SW480 (cell line): ENCODE measurements at places on chromosomes 7 and 10.

DNA sequence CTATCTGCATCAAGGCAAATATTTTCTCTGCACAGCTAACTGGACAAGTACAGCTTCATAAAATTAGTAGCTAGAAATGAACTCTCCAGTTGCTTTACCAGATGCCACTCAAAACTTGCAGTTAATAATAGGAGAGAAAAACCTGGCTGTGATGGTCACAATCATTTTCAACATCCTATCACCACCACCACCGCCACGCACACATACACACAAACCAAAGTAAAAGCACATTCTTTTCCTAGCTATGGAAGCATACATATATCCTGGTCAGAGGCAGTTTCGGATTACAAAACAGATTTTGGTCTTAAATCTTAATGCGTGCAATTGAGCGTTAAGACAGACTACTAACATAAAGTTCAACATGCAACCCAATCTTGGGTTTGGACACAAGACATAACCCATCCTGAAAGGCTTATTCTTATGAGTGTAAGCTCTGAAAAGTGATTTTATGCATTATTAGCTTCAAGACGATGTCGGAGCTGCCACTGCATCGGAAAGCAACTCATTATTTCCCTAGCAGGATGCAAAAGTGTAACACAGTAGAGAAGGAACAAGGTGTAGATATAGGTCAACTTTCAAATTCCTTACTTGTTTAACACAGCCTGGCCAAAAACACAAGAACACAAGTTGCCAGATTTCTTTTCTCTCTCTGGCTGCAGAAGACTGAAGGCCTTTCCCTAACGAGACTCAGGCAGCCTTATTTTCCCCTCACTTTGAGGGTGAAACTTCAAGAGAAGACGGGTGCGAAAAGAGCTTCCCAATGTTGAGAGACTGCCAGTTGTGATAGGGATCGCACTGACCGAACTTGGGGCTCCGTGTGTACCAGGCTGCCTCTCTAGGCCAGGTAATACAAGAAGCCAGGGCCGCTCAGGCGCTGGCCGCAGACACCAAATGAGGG, 1.2 kb downstream of the CACUL1 start:
- DNase-seq: no peak

- no peak for DNase-seq
Observed at GRCh38 chr7:105800849-105801534, 75.4 kb downstream of the ATXN7L1 start.

DNA sequence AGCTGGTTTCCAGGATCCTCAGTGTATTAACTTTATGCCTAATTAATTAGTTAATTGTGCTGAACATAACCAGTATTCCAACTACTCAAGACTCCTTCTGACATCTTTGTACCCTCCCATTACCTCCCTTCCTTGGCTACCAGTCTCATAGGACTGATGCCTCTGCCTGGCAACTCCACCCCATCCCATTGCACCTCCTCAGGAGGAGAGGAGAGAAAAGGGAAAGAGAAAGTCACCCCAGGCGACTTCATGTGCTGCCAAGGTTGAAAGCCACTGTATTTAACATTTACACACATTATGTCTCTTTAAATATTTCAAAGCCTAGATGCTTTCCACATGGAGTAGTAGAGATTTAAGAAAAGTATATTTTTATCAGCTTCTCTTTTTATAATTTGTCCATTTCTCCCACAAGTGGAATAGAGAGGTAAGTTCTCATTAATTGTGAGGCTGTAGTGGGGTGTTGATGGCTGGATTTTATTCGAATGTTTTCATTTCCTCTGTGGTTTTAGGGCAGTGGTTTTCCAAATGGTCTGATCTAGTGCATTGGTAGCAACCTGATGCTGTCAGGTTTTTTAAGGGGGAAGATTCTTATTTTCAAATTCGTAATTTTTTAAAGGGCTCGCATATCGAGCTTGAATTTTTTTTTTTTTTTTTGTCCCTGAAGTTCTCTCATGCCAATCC, 148.0 kb downstream of the BICC1 start:
- DNase-seq: no peak

GRCh38 chr7:2926120-2926895, 82.2 kb upstream of the GNA12 start:
- DNase-seq: no peak

DNA sequence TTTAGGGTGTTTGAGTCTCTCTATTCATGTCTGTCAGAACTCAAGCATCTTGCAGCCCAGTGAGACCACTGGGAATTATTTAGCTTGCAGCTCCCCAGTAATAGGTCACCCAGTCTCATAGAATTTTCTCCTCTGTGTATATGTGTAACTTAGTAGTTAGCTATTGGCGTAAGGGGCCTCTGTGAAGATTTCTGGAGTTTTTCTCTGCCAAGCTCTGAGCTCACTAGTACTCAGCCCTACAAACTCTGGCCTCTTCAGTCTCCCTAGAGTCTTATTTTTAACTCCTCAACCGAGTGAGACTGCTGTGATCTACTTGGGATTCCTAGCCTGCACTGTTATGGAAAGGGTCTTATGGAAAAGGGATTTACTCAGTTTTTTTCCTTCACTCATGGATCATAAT, 90.2 kb downstream of the PPP1R9A start:
- DNase-seq: no peak

GRCh38 chr7:41045556-41046123, 657.2 kb downstream of the INHBA start:
- peak; percentile 69 for DNase-seq

- no peak for DNase-seq
Observed at GRCh38 chr10:114654822-114655575, 3.1 kb downstream of the ABLIM1 start.

GRCh38 chr7:157825325-157825724, 488.5 kb downstream of the DNAJB6 start:
- DNase-seq: no peak

DNA sequence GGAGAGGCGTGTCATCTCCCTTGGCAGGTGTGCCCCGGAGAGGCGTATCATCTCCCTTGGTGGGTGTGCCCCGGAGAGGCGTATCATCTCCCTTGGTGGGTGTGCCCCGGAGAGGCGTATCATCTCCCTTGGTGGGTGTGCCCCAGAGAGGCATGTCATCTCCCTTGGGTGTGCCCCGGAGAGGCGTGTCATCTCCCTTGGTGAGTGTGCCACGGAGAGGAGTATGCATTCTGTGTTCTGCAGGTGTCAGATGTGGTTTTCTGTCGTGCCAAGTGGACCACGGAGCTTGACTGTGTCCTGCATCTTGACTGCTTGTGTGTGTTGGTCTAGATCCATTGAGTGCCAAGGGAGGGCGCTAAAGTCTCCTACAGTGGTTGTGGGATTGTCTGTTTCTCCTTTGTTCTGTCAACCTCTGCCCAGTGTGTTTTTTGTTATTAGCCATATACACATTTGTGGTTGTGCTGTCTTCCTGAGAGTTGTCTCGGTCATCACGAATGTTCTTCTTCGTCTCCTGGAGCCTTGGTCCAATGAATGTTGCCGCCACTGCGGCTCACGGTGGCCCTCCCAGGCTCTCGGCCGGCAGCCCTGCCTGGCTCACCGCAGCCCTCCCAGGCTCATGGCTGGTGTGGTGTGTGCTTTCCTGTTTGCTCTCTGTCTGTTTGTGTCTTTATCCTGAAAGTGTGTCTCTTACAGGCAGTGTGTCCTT, 96.8 kb downstream of the INPP5A start:
- DNase-seq: peak; percentile 91

DNA sequence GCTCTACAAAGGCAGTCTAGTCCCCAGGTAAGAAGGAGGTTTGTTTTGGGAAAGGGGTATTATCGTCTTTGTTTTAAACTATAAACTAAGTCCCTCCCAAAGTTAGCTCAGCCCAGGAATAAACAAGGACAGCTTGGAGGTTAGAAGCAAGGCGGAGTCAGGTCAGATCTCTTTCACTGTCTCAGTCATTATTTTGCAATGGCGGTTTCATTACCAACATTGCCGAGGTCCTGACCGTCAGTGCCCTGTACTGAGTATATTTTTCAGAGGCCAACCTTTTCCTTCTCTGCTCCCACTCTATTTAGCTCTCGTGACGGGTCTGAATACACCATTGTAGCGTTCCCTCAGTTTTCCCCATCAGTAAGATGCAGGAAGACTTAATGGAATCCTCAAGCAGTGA, 184.5 kb downstream of the PRKCQ start:
- DNase-seq: no peak

DNA sequence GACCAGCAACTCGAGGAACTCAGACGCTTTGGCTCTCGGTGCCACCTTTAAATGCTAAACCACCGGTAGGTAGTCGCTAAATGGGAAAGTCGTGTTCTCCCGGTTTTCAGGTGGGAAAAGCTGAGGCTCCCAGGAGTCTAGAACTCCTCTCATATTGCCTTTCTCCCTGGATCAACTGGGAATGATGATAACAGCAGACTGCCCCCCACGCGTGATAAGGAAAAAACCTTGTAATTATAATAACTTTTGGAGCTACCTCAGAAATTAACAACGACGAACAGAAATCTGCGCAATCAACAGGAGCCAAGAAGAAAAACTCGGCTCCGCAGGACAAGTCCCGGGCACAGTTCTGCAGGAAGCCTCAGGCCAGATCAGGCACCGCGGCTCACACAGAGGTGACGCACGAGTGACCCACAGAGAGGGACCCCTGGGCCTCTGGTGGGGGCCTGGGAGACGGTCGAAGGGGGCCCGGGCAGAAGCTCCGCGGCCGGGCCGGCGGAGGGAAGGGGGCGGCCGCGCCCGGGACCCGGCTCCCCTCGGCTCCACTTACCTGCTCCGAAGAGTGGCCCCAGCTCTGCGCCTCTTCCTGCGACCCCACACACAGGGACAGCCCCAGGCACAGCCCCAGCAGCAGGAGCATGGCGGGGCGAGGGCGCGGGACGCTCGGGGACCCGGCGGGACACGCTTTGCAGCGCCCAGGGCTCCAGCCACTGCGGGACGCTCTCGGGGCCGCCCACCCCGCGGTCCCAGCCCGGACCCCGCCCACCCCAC, at the start of gene ITIH5:
ITIH5 (minus strand) TSS at position 714 of the 771 bp plus-strand sequence; CDS start at position 640, 74 bp downstream.
- no peak for DNase-seq

GRCh38 chr7:45146531-45147379, 10.8 kb upstream of the RAMP3 start:
- DNase-seq: peak; percentile 25

GRCh38 chr10:80289451-80290287, at the start of gene MAT1A:
Gene MAT1A, minus strand, starts transcription at chr10:80289658. Its CDS starts 235 bp downstream, at chr10:80289423.
- DNase-seq: peak; percentile 74

GRCh38 chr7:137342828-137343261, 688 bp downstream of the PTN start:
- no peak for DNase-seq

GRCh38 chr10:105391670-105392351, 750.7 kb downstream of the SORCS3 start:
- no peak for DNase-seq

DNA sequence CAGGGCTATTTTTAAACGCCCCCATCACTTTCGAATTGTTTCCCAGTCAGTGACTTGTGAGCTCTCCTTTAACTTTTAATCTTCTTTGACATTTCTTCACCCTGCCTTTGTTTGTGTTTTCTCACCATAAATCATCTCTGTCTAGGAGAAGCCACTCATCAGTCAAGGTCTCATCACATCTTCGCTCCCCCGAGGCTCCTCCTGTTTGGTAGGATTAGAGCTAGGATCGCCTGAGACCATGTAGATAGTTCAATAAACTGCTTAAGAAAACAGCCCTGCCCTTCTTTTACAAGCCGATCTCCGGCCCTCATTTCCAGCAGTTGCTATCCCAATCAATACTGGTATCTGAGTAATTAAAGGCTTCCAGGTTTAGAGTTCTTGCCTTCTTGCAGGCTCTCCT, 472.8 kb upstream of the ADARB2 start:
- DNase-seq: no peak

GRCh38 chr10:31215052-31215451, 104.0 kb upstream of the ZEB1 start:
- DNase-seq: no peak

DNA sequence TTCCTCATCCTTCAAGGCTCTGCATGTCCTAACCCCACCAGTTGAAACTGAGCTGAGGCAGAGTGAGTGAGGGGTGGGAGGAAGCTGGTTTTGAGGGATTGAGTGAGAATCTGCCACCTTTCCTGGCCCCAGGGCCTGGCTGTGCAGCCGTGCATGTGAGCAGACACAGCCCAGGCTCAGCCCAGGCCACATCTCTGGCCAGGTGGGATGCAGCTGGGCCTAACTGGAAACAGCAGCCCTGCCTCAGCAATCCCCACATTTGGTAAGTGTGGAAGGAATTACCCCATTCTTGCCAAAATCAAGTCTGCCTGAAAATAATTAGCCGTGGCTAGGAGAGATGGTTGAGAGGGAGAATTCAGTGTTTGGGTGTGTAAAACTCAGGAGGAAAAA, 116.6 kb downstream of the NEURL1 start:
- no peak for DNase-seq

- DNase-seq: no peak
Observed at GRCh38 chr7:16271355-16271915, 149.9 kb downstream of the CRPPA start.

- DNase-seq: peak; percentile 2
Observed at GRCh38 chr7:19619122-19619521, 89.7 kb downstream of the POLR1F start.

GRCh38 chr10:75857269-75857846, 425.9 kb downstream of the LRMDA start:
- DNase-seq: no peak

DNA sequence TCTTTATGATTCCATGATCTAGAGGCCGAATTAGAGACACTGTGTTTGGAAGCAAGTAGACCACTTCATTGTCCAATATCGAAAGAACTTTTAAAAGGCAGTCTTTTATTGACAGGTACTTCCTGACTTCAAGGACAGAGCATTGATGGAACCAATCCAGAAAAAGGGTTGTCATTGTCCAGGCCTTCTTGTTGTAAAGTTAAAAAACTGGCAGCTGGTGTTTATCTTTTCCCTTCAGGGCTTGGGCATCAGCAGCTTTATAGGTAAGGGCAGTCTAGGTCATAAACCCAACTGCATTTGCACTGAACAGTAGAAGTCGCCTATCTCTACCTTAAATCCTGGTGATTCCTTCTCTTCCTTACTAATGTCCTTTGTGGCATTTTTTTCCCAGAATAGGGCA, 95.6 kb downstream of the ST7 start:
- DNase-seq: no peak

- peak; percentile 70 for DNase-seq
Observed at GRCh38 chr7:107874605-107875446, 16.2 kb upstream of the DLD start.

DNA sequence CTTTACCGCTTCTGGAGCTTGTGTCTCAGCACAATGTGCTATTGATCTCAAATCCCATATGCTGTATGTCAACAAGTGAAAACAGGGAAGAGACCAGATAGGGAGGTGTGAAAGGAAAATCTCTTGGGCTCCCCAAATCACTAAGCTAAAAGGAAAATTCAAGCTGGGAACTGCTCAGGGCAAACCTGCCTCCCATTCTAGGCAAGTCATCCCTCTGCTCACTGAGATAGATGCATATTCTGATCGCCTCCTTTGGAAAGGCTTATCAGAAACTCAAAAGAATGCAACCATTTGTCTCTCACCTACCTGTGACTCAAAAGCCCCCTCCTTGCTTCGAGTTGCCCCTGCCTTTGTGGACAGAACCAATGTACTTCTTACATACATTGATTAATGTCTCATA, 161.1 kb upstream of the LYZL1 start:
- DNase-seq: no peak

GRCh38 chr7:18834577-18834976, 282.9 kb downstream of the TWIST1 start:
- DNase-seq: no peak

- DNase-seq: no peak
Observed at GRCh38 chr10:11194859-11195586, 177.4 kb downstream of the CELF2 start.
